ENCODE measurements at places on chromosomes 5 and 9.

GRCh38 chr5:94031631-94032030, 290.2 kb upstream of the POU5F2 start:
- no peak for DNase-seq

GRCh38 chr5:1343931-1344901, 683 bp downstream of the CLPTM1L start:
- DNase-seq: no peak

GRCh38 chr5:73534011-73534644, 31.3 kb downstream of the ANKRA2 start:
- DNase-seq: no peak

GRCh38 chr9:133563291-133563796, 28.8 kb downstream of the ADAMTSL2 start:
- DNase-seq: no peak

- no peak for DNase-seq
These were observed 302.2 kb downstream of the ZNF608 start for GRCh38 chr5:124444147-124444775.

- DNase-seq: no peak
These were observed 18.5 kb upstream of the RALGDS start for GRCh38 chr9:133139246-133140173.

GRCh38 chr5:1478271-1479035, 33.2 kb upstream of the SLC6A3 start:
- no peak for DNase-seq
